NCI-H446 (cell line): ENCODE measurements at places on chromosomes 1 and 21.

- DNase-seq = no peak
These were observed 8.5 kb upstream of the FYB2 start for GRCh38 chr1:56827711-56828110.

DNA sequence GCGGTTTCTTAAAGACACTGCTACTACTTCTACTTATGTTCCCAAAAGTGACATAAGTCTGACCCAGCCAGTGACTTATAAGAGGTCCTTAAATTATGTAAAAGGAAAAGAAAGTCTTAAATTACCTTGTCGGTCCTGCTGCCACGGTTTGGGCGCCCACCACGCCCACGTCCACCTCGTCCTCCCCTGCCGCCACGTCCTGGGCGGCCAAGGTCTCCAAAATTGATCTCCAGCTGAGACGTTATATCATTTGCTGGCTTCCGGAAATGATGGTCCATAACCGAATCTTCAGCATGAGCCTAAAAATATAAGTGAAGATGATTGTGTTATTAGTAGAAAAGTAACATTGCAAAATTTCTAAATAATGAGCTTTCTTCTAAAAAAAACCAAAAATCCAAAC, 15.2 kb downstream of the SERBP1 start:
- DNase-seq = no peak

- DNase-seq = no peak
These were observed 140.7 kb upstream of the PTBP2 start for GRCh38 chr1:96580920-96581319.

GRCh38 chr1:147218606-147219005, 6.5 kb downstream of the FMO5 start:
- DNase-seq = no peak

- no peak for DNase-seq
These were observed 1138.0 kb upstream of the TMPRSS15 start for GRCh38 chr21:19541602-19542001.

GRCh38 chr1:116732726-116733125, 21.5 kb upstream of the CD2 start:
- no peak for DNase-seq

- no peak for DNase-seq
These were observed 36.7 kb upstream of the GOLT1A start for GRCh38 chr1:204250428-204251030.

GRCh38 chr1:185334182-185334581, 17.1 kb upstream of the IVNS1ABP start:
- DNase-seq = no peak

DNA sequence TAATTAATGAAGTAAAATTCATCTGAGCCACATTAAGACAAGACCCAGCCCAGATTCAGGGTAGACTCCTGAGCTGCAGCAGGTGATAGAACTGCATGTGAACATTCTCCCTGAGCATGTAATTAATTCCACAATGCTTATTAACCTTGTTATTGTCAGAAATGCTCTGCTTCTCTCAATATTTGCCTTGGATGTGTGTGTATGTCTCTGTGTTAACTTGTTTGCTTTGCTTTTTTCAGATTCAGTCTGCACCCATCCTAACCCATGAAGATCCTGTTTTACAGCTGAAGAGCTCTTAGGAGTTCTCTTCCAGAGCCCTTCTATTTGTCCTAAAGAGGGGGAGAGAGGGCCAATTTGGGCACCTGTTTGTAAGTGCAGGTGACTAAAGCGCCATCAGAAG, 143.2 kb upstream of the BMP8A start:
- DNase-seq = no peak

DNA sequence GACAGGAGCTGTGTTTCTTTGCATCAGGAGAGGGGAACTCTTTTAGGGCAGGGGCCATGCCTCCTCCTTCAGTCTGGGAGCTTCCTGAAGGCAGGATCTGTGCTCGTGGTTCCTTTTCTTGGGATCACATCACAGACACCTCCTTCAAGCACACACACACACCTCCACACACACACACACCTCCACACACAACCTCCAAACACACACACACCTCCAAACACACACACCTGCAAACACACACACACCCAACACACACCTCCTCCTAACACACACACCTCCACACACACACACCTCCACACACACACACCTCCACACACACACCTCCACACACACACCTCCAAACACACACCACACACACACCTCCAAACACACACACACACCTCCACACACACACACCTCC, 10.5 kb downstream of the LGR6 start:
- DNase-seq = no peak

GRCh38 chr1:244325056-244325758, 126.5 kb downstream of the ADSS2 start:
- no peak for DNase-seq

DNA sequence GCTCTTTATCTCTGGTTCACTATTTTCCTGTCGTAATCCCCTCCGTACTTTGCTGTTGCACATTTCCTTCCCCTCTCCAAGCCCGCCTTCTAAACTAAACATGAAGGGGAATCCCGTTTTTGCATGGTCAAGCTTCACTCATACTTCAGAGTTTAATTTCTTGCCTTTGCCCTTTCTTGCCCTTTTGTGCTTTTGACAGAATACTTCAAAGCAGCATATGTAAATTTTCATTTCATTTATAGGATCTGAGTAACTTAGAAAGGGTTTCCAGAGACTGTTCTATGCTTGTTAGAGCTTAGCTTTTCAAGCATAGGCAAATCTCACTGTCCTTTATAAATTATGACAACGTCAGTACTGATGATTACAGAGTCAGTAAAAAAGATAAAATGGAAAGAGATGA, 27.7 kb downstream of the SPATA45 start:
- no peak for DNase-seq

GRCh38 chr21:14383596-14384180, 742 bp upstream of the HSPA13 start:
- peak; percentile 38 for DNase-seq

DNA sequence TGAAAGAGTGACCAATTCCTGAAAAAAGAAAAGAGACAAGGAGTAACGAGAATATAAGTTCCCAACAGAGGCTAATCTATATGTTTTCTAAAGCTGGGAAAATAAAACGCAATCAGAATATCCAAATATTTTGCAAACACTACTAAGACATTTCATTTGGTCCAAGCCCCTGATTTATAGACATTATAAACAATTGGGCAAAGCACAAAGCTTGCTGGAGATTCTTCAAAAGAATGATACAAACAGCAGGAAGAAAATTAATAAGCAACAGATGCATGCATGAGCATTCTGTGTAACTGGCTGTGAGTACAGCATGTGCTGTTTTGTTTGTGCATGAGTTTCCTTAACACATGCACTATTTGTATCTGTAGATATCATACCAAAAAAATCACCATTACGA, 552.9 kb downstream of the LTN1 start:
- no peak for DNase-seq

DNA sequence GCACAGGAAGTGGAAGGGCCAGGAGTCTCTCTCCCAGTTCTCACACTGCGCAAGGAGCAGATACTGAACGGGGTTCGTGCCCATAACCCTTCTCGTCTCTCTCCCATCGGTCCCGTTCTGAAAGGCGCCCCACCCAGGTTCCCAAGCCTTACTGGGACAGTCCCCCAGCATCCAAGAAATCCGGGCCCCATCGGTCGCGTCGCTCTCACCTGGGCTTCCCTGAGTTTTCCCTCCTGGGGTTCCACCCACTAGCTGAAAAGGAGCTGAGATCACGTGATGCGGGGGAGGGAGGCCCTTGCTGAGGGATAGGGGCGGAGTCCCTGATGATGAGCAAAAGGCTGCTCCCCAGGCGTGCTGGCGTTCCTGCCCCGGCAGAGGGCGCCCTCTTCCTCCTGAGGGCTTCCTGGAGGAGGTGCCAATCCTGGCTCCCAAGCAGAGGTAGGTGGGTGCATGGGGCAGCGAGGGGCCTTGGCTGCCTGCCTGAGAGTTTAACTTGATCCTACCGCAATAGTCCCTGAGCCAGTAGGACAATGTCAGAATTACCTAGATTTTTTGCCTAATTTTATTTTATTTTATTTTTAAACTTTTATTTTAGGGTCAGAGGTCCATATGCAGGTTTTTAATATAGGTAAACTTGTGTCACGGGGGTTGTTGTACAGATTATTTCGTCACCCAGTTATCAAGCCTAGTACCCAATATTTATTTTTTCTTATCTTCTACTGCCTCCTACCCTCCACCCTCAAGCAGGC, at the start of gene SPOCD1:
TSS of gene SPOCD1 (minus strand) at position 271 of the 749 bp plus-strand sequence. CDS start 689 bp downstream, outside the sequence.
- peak; percentile 24 for DNase-seq

- DNase-seq = no peak
These were observed 11.2 kb upstream of the HMGB4 start for GRCh38 chr1:33852711-33853110.

DNA sequence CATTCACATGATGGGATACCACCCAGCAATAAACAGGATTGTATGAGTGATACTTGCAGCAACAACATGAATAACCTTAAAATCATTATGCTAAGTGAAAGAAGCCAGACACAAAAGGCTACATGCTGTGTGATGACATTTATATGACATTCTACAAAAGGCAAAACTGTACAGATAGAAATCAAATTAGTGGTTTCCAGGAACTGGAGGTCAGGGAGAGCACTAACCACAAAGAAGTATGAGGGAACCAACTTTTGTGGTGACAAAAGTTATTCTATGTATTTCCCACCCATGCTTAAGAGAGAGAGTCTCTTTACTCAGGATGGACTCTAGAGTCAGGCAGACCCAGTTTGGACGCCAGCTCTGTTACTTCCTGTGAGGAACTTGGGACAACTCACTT, 364.5 kb upstream of the DAB1 start:
- no peak for DNase-seq

GRCh38 chr1:44090429-44091252, 28.0 kb upstream of the KLF17 start:
- DNase-seq = no peak

- DNase-seq = no peak
These were observed 218.7 kb upstream of the VAMP3 start for GRCh38 chr1:7552402-7552801.

- DNase-seq = peak; percentile 94
These were observed 3.5 kb upstream of the MKNK1 start for GRCh38 chr1:46607345-46608130.

- DNase-seq = no peak
These were observed 341 bp upstream of the TMEM61 start for GRCh38 chr1:54980046-54980527.

DNA sequence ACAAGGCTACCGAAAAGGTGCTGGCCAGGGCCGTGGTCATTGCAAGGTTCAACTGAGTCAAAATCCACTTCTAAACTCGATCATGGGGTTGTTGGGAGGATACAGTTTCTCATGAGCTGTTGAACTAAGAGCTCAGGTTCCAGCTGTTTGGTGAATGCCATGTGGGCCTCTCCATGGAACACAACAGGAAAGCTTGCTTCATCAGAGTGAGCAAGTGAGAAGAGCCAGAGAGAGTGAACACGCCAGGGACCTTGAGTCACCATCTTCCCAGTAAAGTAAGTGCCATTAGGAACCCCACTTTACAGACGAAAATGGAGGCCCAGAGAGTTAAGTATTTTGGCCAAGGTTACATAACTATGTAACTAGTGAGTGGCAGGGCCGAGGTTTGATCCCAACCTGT, 475.1 kb upstream of the VAMP3 start:
- no peak for DNase-seq

DNA sequence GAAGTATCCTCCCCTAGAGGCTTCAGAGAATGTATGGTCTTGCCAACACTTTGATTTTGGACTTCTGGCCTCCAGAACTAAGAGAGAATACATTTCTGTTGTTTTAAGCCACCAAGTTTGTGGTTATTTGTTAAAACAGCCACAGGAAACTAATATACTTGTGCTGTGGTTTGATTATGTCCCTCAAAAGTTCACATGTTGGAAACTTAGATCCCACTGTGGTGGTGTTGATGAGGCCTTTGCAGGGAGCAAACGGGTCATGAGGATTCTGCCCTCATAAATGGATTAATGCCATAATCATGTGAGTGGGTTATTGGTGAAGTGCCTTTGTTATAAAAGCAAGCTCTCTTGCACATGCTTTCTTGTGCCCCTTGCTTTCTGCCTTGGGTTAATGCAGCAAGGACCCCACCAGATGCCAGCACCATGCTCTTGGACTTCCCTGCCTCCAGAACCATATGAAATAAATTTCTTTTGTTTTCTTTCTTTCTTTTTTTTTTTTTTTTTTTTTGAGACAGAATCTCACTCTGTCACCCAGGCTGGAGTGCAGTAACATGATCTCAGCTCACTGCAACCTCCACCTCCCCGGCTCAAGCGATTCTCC, 157.3 kb downstream of the CLIC6 start:
- DNase-seq = no peak

- DNase-seq = no peak
These were observed 9.5 kb upstream of the HORMAD1 start for GRCh38 chr1:150730130-150730721.

- no peak for DNase-seq
These were observed 204.8 kb downstream of the SMYD3 start for GRCh38 chr1:246302251-246302625.

GRCh38 chr21:41948078-41948895, 5.5 kb downstream of the C2CD2 start:
- DNase-seq = peak; percentile 20

DNA sequence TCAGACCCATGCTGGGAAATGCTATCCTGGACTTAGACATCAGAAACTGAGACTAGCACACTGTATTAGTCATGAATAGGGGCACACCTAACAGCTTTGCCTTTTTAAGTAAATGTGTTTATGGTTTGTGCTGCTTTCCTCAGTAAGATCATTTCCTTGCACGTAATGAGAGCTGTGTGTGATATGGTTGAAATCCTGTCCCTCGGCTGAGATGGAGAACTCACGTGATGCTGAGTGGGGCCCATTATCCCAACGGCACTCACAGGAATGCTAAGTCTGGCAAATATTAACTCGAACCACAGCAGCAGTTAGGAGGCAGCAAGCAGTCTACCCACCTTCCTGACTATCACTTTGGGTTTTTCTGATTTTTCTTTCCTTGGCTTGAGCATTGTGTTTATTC, 38.2 kb downstream of the BCL9 start:
- no peak for DNase-seq

GRCh38 chr21:38343691-38344090, 86.9 kb downstream of the KCNJ15 start:
- no peak for DNase-seq

GRCh38 chr1:181153634-181153961, 65.1 kb downstream of the IER5 start:
- DNase-seq = no peak

- peak; percentile 28 for DNase-seq
These were observed 75.7 kb upstream of the PKN2 start for GRCh38 chr1:88608139-88608943.
